NCI-H2081 treated with DMSO at 0.1 percent for 48 hours (cell line): ENCODE measurements at places on chromosomes 3 and 15.
A peak's percentile ranks its signal among the peaks of the same experiment; 100 is the strongest.

GRCh38 chr3:44326019-44326418 is 12.5 kb upstream of the TCAIM start:
- DNase-seq, result no peak

DNA sequence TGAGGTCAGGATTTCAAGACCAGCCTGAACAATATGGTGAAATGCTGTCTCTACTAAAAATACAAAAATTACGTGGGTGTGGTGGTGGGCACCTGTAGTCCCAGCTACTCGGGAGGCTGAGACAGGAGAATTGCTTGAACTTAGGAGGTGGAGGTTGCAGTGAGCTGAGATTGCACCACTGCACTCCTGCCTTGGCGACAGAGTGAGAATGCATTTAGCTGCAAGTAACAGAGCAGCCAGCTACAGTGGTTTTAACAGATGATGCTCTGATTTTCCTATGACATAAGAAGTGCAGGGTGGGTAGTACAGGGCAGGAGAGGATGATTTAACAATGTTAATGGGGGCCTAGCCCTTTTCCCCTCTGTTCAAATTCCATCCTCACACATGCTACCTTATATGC is 267.9 kb downstream of the RPLP1 start:
- DNase-seq, result no peak

GRCh38 chr3:140216249-140216648 is 281.3 kb downstream of the CLSTN2 start:
- no peak for DNase-seq

- DNase-seq, result no peak
Observed at GRCh38 chr3:128549283-128550112, 56.5 kb upstream of the GATA2 start.

GRCh38 chr3:149648525-149648924 is 9.3 kb downstream of the WWTR1 start:
- DNase-seq, result no peak

- no peak for DNase-seq
Observed at GRCh38 chr3:127525373-127525772, 65.2 kb downstream of the TPRA1 start.

DNA sequence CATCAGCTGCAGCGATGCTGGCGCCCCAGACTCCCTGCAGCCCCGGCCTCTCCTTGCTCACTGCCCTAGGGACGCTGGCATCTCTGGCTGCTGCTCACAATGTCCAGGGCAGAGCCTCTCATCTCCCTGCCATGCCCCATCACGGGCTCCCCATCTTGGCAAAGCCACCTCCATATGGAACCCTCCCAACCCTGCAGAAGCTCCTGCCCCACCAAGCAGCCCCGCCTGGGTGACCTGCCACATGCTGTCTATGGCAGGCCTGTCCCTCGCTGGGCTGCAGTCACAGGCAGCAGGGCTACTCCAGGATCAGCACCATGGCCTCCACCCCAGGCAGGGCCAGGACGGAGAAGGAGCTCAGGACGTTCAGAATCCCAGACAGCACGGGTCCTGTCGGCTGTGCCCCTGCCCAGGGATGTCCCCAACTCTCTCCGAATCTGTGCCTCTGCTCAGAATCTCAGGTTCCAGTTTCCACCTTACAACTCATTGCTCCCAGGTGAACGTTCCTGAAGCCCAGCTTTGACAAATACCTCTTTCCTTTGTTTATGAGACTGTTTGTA is 58.4 kb downstream of the PLXNA1 start:
- DNase-seq, result no peak

GRCh38 chr15:43440721-43441281 is 52.2 kb downstream of the TP53BP1 start:
- peak; percentile 56 for DNase-seq

GRCh38 chr3:53420831-53421230 is 73.5 kb upstream of the DCP1A start:
- no peak for DNase-seq
